ENCODE measurements at places on chromosomes 7 and 10.

DNA sequence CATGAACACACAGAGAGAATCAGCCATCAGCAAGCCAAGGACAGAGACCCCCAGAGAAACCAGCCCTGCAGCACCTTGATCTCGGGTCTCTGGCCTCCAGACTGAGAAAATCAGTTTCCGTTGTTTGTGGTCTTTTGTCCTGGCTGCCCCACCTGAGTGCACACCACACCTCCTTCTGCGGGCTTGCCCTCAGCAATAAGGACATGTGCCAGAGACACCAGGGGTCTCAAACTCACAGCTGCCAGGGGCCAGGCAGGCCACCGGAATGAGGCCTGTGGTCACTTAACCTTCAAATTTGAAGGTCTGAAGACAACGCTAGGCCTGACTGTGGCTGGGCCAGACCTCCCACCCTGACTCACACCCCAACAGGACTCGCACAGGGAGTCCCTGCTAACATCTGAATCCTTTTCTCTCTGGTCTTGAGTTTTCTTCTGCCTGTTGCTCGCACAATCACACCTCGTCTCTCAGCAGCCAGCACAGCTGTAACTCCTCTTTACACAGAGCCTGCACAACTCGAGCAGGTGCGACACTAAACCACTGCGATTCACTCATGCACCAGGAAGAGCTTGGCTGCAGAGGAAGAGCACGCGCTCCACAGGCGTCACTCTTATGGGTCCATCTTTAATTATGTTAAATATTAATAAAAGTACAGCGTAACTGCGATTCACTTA, 86.2 kb downstream of the CHST15 start:
- DNase-seq = no peak

DNA sequence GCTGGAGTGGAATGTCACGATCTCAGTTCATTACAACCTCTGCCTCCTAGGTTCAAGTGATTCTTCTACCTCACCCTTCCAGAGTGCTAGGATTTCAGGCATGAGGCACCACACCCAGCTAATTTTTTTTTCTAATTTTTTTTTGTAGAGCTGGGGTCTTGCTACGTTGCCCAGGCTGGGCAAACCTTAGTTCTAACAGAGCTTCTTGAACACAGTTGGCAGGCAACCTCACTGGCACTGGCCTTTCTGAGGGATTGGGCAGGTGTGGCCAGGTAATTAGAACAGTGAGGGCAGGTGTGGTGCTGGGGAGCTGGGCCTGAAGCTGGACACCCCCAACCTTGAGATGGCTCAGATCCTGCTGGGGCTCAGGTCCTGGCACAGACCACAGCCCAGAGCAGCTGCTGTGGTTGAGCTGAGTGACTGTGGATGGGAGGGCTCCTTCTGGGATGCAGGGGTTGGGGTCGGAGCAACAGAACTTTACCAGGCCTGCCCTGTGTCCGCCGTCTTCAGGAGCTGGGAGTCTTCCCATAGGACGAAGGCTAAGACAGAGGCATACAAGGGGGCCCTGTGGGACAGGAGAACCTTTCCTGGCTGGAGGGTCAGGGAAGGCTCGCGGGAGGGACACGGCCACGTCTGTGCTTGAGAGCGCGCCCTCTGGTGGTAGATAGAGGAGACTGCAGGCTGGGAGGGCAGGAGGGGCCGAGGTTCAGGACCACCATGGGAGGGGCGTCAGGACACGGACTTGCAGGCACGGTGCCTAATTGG, 48.2 kb downstream of the COL26A1 start:
- peak; percentile 0 for DNase-seq

DNA sequence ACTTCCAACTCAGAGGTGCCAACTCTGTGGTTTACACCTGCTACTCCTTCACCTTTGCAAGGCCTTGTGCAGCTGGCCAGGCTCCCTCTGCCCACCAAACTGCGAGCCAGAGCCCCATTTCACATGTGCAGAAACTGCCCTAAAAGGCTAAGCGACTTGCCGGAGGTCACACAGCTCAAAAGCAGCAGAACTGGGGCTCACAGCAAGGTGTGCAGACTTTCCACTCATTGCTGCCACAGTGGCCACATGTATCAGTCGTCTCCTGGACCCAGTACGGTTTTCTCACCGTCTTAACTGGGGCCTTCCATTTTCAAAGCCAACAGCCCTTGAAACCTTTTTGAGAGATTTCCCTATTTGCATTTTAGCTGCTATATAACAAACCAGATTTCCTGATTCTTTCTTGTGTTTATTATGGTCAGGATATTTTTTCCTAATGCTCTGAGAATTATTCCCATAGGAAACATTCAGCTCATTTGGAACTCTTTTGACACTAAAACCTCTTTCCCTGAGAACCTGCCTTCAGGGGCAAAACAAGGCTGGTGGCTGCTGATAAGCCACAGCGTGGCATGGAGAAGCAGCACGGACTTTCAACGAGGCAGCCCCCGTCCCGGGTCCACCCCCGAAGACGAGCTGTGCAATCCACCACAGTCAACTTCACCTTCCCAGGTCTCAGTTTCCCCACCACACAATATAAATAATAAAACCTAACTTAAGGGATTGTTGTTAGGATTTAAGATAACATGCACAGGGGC, 29.9 kb downstream of the SORBS1 start:
- peak; percentile 87 for DNase-seq

DNA sequence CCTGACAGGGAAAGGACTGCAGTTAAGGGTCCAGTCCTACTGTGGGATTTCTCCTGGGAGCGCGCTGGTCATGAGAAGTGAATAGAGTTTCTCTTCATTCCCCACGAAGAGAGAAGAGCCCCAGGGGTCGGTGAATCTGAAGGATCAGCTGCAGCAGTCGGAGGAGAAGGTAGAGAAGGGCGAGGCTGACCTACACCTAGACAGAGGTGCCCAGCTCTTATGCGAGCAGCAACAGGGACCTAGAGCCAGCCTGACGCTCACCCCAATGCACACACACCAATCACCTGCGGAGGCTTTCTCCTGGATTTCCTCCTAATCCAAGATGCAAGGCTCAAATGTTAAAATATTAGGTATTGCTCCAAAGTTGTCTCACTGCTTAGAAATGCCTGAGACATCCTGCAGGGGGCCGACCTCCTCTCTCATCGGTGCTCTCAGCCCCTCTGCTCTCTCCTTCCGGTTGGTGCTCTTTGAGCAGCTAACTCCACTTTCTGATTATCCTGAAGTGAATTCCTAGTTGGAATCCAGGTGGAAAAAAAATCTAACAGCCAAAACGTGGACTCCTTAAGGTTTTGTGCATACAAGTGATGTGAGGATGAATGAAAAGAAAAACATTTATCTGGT, 176.4 kb downstream of the AHR start:
- peak; percentile 55 for DNase-seq

DNA sequence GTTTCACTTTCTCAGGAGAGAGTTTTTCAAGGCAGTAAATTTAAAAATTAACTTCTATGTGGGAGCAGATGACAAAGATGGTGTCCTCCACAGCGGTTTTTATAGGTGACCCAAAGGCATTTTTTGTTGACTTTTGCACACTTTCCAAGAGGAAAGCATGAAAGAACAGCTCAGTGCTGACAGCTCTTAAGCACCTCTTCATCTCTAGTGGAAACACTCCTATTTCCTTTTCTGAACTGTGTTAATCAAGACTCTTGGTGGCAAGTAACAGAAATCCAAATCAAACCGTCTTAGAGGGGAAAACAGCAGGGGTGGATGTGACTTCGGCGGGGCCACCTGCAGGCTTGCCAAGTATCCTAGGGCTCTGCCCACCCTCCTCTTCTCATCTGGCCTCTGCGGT, 71.8 kb upstream of the GATA3 start:
- DNase-seq = no peak

DNA sequence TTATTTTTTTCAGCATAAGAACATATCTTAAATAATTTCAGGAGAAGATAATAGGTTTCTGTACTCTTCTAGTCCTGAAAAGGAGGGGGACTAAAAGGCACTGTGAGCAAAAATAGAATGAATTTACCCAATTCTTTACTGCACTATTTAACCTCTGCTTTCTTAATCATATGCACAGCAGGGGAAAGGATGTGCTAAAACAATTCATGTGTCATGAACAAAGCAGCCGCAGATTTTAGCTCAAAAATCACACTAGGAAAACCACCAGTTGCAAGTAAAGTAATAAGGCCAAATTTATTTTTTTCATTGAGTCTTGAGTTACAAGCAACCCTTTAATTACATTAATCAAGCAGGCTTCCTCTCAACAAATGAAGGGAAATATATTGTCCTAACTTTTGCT, 80.1 kb downstream of the CABCOCO1 start:
- no peak for DNase-seq

DNA sequence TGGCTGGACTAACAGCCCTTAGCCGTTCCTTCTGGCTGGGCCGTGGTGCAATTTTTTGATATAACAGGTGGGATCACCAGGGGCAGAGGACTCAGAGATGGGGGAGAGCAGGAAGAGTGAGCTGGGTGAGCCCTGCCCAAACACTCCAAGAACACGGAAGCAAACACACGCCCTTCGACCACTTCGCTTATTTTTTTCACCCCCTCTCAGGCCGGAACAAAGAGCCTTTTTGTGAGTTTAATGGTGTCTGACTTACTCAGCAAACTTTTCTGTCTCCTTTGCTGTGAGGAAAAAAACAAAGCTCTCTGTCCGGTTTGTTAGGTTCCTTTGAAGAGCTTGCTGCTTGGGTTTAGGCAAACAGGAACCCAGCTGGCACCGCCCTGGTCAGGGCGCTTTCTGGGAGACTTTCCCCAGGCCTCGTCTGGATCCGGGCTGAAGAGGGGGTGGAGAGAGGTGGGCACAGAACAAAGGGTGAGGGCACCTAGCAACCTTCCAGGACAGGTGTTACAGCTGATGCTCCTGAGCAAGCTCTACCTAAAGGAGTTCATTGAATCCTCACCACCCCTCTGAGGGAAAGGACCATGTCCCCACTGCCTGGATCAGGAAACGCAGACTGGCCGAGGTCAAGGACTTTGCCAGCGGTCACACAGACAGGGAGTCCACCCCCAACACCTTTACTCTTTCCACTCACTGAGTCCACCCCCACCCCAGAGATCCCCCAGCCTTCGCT, 23.3 kb downstream of the CALML3 start:
- DNase-seq = peak; percentile 58

GRCh38 chr7:83701736-83702135, 52.8 kb upstream of the SEMA3E start:
- no peak for DNase-seq

- no peak for DNase-seq
These were observed 700.3 kb downstream of the TNS3 start for GRCh38 chr7:46881507-46882127.

GRCh38 chr7:30429156-30429530, 49.4 kb downstream of the NOD1 start:
- no peak for DNase-seq

DNA sequence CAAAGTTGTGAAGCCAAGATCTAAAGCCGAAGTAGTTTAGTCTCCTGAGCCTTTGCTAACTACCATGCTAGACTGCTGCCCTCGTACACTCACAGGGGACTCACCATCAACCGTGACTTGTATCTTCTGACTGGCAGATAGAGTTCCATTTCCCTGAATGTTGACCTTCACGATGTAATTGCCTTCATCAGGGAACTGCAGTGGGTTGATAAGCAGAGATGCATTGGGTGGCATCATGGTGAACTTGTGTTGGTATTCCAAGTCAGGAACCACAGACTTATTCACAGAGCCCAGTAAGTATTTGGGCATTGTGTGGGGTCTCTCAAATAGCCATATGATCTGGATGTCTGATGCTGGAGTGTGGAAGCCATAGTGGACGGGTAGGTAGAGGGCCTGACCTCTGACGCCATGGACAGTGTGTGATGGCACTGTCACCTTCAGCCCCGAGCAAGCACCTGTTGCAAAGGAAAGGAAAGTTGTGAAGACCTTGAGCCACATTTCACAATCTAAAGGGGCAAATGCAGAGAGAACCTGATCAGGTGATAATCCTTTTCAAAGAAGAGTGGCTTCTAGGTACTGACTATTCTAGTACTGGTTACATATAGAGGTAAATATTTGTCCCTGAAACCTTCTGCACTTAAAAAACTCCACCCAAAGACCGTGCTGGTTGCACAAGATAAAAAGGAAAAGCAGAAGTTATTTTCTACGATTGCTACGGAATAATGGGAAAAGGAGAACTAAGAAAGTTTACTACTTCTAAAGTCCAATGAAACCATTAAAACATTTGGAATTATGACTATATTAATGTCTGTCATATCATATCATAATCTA, 7.1 kb downstream of the HEPACAM2 start:
- peak; percentile 97 for DNase-seq

- no peak for DNase-seq
These were observed 243.0 kb upstream of the GLI3 start for GRCh38 chr7:42479816-42480633.

GRCh38 chr10:35927990-35928488, 285.9 kb upstream of the FZD8 start:
- no peak for DNase-seq

DNA sequence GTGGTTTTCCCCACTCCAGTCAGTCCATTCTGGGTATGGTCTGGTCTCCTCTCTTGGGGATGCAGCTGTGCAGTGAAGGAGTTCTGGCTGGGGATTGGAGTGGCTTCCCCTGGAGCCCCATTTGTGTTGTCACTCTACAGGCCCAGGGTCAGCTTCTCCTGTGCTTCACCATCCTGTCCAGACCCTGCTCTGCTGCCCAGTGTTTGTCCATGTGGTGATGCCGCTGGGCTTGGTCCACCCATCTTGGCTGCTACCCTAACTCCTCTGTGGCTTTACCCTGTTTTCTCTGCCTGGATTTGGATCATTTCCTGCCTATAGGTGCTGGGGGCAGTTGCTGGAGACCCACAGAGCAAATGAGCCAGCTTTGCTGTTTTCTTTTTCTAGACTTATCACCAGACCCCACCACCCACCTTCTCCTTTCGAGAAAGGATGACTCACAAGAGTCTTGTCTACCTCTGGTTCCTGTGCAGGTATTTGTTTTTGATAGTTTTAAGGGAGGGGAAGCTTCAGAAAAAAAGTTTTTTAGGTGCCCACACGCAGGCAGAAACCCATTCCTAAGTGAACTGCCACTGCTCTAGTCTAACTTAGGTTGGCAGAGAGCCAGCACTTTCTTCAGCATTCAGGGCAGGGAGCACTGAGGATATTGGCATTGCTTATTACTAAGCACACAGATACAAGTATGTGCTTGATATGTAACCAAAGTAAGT, 8.5 kb downstream of the ZDHHC16 start:
- peak; percentile 17 for DNase-seq

- no peak for DNase-seq
These were observed 162.1 kb downstream of the JAZF1 start for GRCh38 chr7:28018446-28018845.

DNA sequence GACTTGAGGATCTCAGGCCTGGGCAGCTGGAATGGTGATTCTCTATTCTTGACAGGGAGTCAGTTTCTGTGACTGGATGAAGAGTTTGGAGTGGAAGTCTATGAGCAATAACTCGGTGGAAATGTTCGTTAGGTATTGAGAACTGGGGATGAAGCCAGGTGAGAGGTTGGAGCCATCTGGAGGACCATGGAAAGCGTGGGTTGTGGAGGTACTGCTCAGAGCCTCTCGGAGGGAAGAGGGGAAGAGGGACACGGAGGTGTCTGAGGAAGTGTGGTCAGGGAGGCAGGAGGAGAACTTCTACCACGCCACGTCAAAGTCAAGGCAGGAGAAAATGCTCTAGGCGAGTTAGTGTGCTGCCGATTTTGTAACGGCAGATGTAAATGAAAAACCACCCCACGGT, 430.7 kb downstream of the DPP6 start:
- no peak for DNase-seq

GRCh38 chr10:32295027-32295426, 51.9 kb downstream of the EPC1 start:
- no peak for DNase-seq
